T-cell (primary cell): ENCODE measurements at places on chromosomes 12 and 14.
A peak's percentile ranks its signal among the peaks of the same experiment; 100 is the strongest.

DNA sequence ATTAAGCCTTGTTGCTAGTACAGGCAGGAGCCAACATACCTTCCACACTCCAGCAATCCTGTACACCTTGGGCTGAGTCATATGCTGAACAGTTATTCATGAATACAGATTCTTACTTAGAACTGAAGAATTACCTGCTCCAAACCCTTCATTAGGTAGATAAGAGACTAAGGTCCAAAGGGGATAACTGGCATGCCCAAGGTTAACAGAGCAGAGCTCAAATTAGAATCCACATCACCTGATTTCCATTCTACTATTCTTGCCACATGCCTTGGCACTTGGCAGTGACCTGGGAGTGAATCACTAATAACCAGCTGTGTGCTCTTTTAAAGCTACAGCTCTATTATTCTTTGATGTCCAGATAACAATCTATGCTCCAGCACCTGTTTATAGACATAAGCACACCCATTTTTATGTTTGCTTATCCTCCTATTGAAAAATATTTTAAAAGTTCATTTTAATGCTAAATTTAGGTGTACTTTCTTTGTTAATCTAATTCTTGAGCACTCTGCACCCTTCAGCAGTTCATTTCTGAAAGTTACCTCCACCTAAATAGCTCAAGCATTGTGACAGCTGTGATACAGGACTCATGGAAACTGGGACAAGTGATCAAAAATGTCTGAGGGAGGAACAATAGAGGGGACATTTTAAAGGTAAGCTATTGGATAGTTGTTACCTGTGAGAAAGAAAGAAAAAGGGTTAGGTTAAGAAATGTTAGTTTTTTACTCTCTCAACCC, 19.4 kb downstream of the LPCAT3 start:
- H3K36me3 ChIP-seq: peaks cover 39% of the 10 kb centered on the region
- no peak overlapping the region for H3K4me3 ChIP-seq
- no peaks in the 10 kb centered on the region for H3K4me1 ChIP-seq

DNA sequence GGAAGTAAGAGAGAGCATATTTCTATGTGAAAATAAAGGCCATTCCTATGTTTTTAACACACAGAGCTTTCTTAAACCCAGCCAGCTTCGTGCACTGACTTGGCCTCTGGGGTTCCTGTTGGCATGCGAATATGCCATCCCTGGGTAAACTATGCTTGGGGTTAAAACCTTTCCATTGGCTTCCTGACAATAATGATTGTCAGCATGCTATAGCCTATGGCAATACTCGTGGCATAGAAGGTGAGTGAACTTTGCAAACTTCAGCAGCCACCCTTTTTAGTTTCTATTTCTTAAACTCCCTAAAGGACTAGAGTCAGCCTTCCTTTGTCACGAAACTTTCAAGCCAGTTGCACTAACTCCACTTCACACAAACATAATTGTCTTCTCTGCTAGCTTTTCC, 148.4 kb upstream of the RGS6 start:
- H3K4me3 ChIP-seq: no peak overlapping the region
- no peak overlapping the region for H3K27ac ChIP-seq

GRCh38 chr12:107014055-107014454, 27.1 kb upstream of the MTERF2 start:
- H3K4me3 ChIP-seq: no peak overlapping the region
- no peaks in the 10 kb centered on the region for H3K27me3 ChIP-seq
- no peak overlapping the region for H3K27ac ChIP-seq
- no peak for DNase-seq
- peaks cover 2% of the 10 kb centered on the region for H3K36me3 ChIP-seq

DNA sequence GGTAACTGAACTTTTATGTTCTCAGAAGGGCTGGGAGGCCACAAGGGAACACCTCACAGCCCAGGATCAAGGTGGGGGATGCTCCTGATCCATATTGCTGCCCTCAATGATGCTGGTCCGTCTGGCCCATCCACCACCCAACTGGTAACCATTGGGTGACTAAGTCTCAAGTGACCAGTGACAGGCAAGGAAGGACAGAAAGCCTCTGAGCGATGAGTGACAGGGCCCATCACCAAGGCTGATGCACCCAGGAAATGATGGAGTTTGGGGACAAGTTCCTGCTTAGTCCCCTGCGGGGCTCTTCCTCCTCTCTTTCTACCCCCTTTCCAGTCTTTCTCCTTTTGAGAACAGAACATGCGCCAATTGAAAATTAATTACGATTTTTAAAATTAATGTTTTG, 2.6 kb upstream of the MMP19 start:
- no peaks in the 10 kb centered on the region for H3K4me1 ChIP-seq
- H3K36me3 ChIP-seq: no peaks in the 10 kb centered on the region
- no peak overlapping the region for H3K4me3 ChIP-seq
- no peaks in the 10 kb centered on the region for H3K27me3 ChIP-seq

DNA sequence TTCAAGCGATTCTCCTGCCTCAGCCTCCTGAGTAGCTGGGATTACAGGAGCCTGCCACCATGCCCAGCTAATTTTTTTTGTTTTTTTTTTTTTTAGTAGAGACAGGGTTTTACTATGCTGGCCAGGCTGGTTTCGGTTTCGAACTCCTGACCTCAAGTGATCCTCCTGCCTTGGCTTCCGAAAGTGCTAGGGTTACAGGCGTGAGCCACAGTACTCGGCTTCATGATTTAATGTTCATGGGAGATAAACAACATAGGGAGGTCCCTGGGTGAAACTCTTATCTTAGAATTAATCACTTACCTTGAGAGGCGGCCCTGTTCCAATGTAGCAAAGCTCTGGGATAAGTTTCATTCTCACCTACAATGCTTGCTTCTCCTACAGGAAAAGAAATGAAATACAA, 48.3 kb downstream of the SEL1L start:
- no peak for DNase-seq
- no peak overlapping the region for H3K4me3 ChIP-seq

DNA sequence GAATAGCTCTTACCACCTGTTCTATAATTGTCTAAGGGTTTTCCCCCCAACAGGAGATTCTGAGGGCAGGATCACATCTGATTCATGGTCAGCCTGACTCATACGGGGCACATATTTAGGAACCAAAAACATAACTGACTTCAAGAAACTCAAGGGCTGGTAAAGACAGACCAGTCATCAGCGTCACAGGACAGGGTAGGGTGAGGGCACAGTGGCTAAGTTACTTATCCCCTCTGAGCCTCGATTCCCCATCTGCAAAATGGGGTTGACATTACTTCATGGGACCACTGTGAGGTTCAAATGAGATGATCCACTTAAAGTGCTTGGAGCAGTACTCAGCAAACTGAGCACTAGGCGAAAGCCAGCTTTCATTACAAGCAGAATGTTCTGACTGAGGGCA, 606 bp downstream of the CINP start:
- H3K27ac ChIP-seq: peak overlapping the region; percentile 69
- H3K36me3 ChIP-seq: no peaks in the 10 kb centered on the region
- DNase-seq: no peak

DNA sequence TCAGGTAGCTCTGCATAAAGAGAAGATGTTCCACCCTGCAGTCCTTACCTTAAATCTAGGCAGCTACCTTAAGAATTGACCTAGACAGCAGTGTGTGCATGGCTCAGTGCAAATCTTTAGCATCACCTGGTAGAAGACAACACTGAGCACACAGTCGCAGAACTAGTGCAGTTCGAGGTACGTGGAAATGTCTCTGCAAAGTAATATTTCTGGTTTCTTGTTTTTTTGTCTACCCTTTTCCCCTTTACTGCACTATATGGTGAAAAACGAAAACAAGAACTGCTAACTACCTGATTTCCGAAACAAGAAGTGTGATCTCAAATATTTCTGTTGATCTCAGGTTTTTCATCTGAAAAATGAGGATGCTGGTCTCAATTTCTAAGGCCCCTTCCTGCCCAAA, 82.5 kb downstream of the ETV6 start:
- peak overlapping the region; percentile 35 for H3K27ac ChIP-seq
- no peak overlapping the region for H3K4me3 ChIP-seq
- no peak for DNase-seq
- H3K4me1 ChIP-seq: peaks cover 47% of the 10 kb centered on the region
- H3K27me3 ChIP-seq: no peaks in the 10 kb centered on the region

DNA sequence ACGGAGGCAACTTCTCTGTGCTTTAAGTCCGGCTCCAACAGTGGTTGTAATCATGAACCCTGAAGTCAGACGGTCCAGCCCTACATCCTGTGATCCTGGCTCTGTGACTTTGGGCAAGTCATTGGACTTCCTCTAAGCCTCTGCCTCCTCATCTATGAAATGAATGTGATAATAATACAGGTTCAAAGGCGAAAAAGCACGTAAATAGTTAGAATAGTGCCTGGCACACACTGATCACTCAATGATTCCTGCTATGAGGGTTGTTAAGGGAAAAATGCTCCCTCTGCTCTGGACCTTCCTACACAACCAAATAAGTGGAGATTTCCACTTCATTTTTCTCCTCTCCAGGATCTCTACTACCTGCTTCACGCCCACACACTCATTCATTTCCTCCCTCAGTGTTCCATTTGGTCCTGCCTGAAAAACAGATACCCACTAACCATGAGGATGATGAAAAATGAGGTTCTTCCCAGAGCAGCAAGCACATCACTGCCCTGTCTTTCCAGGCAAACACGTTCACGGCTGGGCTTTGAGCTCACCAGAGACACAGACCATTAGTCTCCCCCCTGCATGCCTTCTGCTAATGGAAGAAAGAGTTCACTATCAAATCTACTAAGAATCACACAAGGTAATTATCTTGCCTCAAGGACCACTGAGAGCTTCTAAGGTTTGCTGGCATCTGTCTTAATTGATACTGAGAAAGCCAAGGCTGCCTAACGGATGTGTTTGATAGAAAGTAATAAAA, 13.2 kb downstream of the NUAK1 start:
- no peaks in the 10 kb centered on the region for H3K36me3 ChIP-seq
- H3K4me1 ChIP-seq: no peaks in the 10 kb centered on the region
- no peak for DNase-seq
- H3K27ac ChIP-seq: no peak overlapping the region

DNA sequence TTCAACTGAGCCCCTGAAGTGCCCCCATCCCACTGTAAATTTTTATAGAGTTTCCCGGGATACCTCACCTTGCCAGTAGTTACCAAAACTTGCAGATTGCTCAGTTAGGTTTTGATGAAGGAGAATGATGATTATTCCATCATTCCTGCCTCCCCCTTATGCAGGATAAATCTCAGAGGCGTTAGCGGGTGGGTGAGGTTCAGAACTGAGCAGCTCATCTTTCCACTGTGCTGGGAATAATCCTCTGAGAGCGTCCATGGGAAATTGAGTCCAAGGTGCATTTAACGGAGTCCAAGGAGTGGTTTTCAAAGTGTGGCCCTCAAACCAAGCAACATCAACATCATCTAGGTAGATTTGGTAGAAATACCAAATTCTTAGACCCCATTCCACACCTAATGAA, 18.7 kb downstream of the ACSM4 start:
- H3K27me3 ChIP-seq: no peaks in the 10 kb centered on the region
- no peaks in the 10 kb centered on the region for H3K36me3 ChIP-seq
- H3K4me1 ChIP-seq: no peaks in the 10 kb centered on the region
- H3K4me3 ChIP-seq: no peak overlapping the region
- no peak overlapping the region for H3K27ac ChIP-seq

DNA sequence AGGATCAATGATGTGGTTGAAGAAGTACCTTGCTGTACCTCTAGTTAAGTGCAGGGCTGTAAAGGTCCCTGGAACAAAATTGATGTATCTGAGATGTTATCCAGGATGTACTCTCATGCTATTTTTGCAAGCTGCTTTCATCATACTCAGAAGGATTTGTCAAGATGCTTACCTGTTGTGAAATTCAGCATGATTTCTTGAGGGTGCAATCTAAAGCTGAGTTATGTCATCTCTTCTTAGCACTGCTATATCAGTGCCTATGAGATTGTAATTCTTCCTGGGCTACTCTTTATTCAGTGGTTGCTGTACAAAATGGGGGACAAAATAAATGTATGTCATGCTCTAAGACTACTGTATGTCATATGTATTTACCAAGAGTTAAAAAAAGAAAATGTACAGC, 340.7 kb upstream of the LMO3 start:
- no peaks in the 10 kb centered on the region for H3K4me1 ChIP-seq
- H3K27ac ChIP-seq: no peak overlapping the region
- H3K36me3 ChIP-seq: no peaks in the 10 kb centered on the region
- no peak overlapping the region for H3K4me3 ChIP-seq
- no peaks in the 10 kb centered on the region for H3K27me3 ChIP-seq

GRCh38 chr12:65229441-65229840, 49.0 kb upstream of the MSRB3 start:
- no peaks in the 10 kb centered on the region for H3K4me1 ChIP-seq
- peaks cover 18% of the 10 kb centered on the region for H3K36me3 ChIP-seq
- no peaks in the 10 kb centered on the region for H3K27me3 ChIP-seq
- no peak overlapping the region for H3K4me3 ChIP-seq
- no peak for DNase-seq
- no peak overlapping the region for H3K27ac ChIP-seq

- DNase-seq: no peak
- peaks cover 4% of the 10 kb centered on the region for H3K4me1 ChIP-seq
- no peaks in the 10 kb centered on the region for H3K36me3 ChIP-seq
- no peak overlapping the region for H3K4me3 ChIP-seq
- H3K27me3 ChIP-seq: no peaks in the 10 kb centered on the region
Measured at GRCh38 chr14:52333823-52334657, 19.9 kb downstream of the PTGER2 start.

DNA sequence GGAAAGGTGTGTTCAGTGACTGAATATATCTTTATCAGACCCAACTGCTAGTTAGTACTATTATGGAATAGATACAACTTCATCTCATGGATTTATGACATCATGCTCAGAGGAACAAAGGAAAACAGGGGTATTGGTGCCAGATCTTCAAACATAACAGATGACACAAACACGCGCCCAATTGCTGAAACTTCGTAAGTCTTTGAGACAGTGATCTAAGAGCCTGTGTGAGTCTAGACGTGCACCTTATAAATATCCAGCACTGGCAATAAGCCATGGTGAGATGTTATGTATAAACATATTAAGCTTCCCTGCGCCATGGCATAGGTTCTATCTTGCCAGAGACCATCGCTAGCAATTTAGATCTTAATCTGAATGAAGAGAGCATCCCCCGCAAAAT, 42.2 kb upstream of the NR2C1 start:
- H3K4me1 ChIP-seq: no peaks in the 10 kb centered on the region
- no peak overlapping the region for H3K4me3 ChIP-seq

DNA sequence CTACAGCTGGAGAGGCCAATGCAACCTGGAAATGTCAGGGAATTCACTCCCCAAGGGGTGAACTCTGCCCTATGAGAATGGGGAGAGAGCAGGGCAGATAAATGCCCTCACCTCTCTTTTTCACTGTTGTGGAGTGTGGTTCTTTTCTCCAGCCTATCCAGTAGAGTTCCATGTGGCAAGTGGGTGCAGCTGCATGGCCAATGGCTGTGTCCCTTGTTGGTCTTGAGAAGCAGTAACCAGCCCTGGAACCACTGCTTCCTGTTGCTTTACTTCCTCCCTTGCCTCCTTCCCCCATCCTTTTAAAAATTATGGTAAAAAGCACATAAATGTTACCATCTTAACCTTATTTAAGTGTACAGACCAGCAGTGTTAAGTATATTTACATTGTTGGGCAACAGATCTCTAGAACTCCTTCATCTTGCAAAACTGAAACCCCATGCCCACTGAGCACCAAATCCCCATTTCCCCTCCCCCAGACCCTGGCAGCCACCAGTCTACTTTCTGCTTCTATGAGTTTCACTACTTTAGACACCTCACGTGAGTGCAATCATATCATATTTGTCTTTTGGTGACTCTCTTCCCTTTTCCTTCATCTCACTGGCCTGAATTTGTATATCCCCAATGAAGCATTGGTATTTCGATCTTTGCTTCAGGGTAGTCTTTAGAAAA, 77.0 kb upstream of the GRIP1 start:
- H3K4me1 ChIP-seq: peaks cover 6% of the 10 kb centered on the region
- H3K36me3 ChIP-seq: no peaks in the 10 kb centered on the region
- no peak overlapping the region for H3K4me3 ChIP-seq
- no peak for DNase-seq
- no peak overlapping the region for H3K27ac ChIP-seq
